HEK293T (cell line): ENCODE measurements at places on chromosomes 7 and 10.

DNA sequence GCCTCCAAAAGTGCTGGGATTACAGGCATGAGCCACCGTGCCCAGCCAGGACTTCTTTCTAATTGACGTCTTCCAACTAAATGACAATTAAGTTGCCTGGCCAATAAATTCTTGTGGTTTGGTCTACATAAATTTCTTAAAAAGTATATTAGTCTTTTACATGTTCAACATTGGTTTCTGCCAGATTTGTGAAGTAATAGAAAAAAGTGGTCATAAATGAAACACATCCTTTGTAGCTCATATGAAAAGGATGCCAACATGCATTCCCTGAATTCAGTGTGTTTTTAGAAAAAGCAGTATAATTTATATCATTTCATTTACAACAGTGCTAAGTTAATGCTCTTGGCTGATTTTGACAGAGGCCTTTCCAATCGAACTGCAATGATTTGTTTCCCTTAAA lies 215.0 kb downstream of the TAX1BP1 start:
- no peak for DNase-seq

DNA sequence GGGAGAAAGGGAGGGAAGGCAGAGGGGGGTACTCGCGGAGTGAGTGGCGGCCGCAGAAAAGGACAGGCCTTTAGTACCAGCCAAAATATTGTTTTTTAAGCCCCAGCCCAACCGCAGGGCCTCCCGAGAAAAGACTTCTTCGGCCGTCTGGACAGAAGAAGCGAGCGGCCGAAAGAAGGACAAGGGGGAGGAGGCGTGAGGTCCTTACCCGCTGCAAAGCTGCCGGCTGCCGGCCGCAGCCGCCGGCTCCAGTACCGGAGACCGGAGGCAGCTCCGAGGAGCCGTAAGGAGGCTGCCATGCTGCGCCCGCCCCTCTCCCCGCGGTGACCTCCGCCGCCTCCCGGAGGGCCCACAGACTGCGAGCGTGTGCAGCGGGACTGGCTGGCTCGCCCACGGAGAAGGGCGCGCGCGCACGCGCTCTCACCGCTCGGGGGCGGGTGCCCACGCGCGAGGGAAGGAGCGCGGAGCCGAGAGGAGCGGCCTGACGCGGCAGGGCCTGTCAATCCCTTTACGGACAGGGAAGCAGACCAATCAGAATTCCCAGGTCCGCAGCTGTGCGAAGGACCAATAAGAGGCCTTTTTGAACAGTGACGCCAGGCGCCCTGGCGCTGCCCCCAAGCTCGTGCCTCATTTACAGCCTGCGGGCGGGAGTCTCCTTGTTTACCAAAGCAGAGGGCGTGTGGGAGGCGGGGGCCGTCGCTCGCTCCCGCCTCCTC lies at the start of gene HIBADH:
TSS of gene HIBADH (minus strand) at position 394 of the 716 bp plus-strand sequence. CDS start at position 299, 95 bp downstream.
- DNase-seq: peak; percentile 96

DNA sequence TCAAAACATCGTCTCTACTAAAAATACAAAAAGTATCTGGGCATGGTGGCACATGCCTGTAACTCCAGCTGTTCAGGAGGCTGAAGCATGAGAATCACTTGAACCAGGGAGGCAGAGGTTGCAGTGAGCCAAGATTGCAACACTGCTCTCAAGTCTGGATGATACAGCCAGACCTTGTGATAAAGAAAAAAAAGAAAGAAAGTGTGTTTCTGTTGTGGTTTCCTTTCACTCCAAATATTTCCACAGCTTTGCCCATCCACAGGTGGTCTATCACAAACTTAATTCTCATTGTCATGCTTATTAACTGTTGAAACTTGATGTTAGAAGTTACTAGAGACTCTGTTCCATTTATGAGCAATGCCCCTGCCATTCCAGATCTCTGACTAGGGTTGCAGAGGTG lies 316.0 kb upstream of the SEMA3C start:
- DNase-seq: no peak

DNA sequence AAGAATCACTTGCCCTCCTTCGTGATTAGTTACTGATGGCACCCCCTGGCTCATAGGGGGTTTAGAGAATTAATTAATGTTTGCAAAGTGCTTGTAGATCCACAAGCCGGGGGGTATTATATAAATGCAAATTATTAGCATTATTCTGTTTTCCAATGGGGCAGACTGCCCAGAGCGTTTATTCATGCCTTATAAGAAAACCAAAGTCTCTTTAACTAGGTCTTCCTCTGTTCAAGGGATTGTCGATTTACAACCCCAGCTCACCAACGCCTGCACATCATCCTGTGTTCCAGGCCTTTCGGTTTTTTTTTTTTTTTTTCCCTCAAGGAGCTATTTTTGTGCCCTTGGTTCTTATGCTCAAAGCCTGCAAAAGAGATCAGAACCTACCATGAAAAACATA lies 630.7 kb downstream of the PARD3 start:
- no peak for DNase-seq

- no peak for DNase-seq
These were observed 50.5 kb downstream of the TPST1 start for GRCh38 chr7:66255534-66256100.
